Spleen (tissue), 13 donors: ENCODE measurements at places on chromosomes 6 and 20. TPM values are rescaled to one million over a fixed set of nuclear protein-coding genes. Genes with fewer than 3 reads are reported as not detected.

DNA sequence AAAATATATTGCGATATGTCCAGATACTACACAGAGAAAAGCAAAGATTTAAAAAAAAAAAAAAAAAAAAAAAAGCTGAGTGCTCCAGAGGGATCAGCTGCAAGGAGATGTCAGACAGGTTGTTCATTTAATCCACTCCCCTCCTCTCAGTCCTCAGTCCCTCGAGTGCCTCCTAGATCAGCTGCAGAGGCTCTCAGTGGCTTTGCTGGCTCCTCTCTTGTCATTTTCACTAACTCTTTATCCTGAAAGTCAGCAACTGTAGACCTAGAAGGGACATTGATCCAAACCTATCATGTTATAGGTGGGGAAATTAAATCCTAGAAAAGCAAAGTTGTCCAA is 61.6 kb downstream of the KIAA0319 start:
- peaks cover 5% of the 10 kb centered on the region for H3K4me1 ChIP-seq
- H3K27ac ChIP-seq: no peak overlapping the region
- no peak overlapping the region for H3K4me3 ChIP-seq
- H3K36me3 ChIP-seq: no peaks in the 10 kb centered on the region
- no peaks in the 10 kb centered on the region for H3K27me3 ChIP-seq

DNA sequence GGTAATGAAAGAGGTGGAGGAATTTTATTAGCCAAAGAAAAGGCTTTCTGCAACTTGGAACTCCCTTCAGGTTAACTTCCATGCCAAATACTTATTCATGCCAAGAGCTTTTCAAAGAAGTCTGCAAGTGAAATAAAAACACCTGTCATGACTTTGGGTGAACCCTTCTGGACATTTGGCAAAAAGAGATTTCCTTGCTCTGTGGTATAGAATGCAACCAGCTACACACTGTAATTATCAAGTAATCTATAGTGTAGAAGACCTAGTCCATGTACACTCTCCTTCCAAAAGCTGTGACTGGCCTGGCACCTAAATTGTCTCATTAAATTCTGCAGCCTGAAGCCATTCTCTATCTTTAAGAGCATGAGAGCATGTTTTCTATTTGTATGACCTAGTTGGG is 232.3 kb downstream of the COL12A1 start:
- no peaks in the 10 kb centered on the region for H3K36me3 ChIP-seq
- DNase-seq: no peak
- no peak overlapping the region for H3K27ac ChIP-seq

DNA sequence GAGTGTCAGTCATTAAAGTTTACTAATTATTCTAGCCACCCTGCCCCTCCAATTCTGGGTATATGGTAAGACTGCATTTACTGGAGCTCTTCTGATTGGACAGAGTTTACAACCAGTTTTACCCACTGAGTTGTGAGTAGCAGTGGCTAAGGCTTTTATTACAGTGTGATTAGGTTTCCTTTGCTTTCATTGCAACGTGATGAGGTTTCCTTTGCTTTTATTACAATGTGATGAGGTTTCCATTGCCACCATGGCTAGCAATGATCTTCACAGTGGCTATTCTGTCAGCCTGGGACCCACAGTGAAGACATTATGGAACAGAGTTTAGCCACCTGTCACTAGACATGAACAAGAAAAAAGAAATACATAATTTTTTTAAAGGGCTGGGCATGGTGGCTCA is 710.2 kb upstream of the FLRT3 start:
- no peak for DNase-seq
- H3K27ac ChIP-seq: no peak overlapping the region
- no peaks in the 10 kb centered on the region for H3K27me3 ChIP-seq
- H3K4me1 ChIP-seq: no peaks in the 10 kb centered on the region
- H3K36me3 ChIP-seq: no peaks in the 10 kb centered on the region
- no peak overlapping the region for H3K4me3 ChIP-seq

DNA sequence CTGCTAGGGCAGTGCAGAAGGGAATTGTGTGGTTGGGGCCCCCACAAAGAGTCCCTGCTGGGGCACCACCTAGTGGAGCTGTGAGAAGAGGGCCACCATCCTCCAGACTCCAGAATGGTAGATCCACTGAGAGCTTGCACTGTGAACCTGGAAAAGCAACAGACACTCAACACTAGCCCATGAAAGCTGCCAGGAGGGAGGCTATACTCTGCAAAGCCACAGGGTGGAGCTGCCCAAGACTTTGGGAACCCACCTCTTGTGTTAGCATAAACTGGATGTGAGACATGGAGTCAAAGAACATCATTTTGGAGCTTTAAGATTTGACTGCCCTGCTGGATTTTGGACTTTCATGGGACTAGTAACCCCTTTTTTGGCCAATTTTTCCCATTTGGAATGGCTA is 328.4 kb upstream of the KHDRBS2 start:
- H3K4me3 ChIP-seq: no peak overlapping the region
- DNase-seq: no peak
- H3K27me3 ChIP-seq: no peaks in the 10 kb centered on the region
- H3K4me1 ChIP-seq: no peaks in the 10 kb centered on the region

VSX1 gene
- not detected for total RNA-seq

GRCh38 chr20:24493661-24494459 is 24.4 kb downstream of the SYNDIG1 start:
- DNase-seq: peak; percentile 62
- H3K27me3 ChIP-seq: no peaks in the 10 kb centered on the region
- no peaks in the 10 kb centered on the region for H3K36me3 ChIP-seq
- H3K27ac ChIP-seq: no peak overlapping the region

DUSP22 gene
- total RNA-seq: 75.5 TPM

DNAH8 gene
- 4.8 TPM for total RNA-seq

- H3K4me1 ChIP-seq: peaks cover 73% of the 10 kb centered on the region
- H3K4me3 ChIP-seq: no peak overlapping the region
- H3K27me3 ChIP-seq: no peaks in the 10 kb centered on the region
- H3K27ac ChIP-seq: no peak overlapping the region
- H3K36me3 ChIP-seq: peaks cover 25% of the 10 kb centered on the region
Observed at GRCh38 chr6:36201612-36202011, 5.1 kb downstream of the BRPF3 start.

GRCh38 chr20:62647521-62648317 is 5.4 kb downstream of the SLCO4A1 start:
- peak overlapping the region; percentile 54 for H3K27ac ChIP-seq
- no peak for DNase-seq
- H3K4me1 ChIP-seq: peaks cover 99% of the 10 kb centered on the region

GRCh38 chr6:72466971-72467566 is 154.8 kb upstream of the KCNQ5 start:
- no peaks in the 10 kb centered on the region for H3K27me3 ChIP-seq
- H3K4me1 ChIP-seq: no peaks in the 10 kb centered on the region
- DNase-seq: no peak
- H3K4me3 ChIP-seq: no peak overlapping the region
- H3K27ac ChIP-seq: no peak overlapping the region

DNA sequence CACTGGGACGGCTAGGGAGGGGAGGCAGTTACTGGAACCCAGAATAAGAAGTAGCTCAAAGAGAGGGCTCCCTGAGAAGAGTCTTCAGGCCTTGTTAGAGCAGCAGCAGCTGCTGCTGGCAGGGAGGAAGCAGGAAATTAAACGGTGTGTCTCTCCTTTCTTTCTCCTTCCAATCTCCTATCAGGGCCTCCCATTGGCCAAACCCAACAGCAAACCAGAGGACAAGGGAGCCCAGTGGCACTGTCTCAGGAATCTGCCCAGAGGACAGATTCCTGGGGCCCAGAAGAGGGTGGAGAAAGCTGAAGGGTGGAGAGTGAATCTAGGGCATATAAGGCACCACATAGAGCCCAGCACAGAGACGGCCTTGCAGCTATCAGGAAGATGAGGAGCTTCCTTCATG is 10.2 kb downstream of the BTN3A1 start:
- H3K4me3 ChIP-seq: no peak overlapping the region
- H3K4me1 ChIP-seq: peaks cover 29% of the 10 kb centered on the region
- H3K27ac ChIP-seq: peak overlapping the region; percentile 47
- peaks cover 71% of the 10 kb centered on the region for H3K36me3 ChIP-seq
- DNase-seq: no peak

MDFI gene
- total RNA-seq: not detected

HLA-C gene
- total RNA-seq: 1,596 TPM

RAD21L1 gene
- total RNA-seq: not detected

DNA sequence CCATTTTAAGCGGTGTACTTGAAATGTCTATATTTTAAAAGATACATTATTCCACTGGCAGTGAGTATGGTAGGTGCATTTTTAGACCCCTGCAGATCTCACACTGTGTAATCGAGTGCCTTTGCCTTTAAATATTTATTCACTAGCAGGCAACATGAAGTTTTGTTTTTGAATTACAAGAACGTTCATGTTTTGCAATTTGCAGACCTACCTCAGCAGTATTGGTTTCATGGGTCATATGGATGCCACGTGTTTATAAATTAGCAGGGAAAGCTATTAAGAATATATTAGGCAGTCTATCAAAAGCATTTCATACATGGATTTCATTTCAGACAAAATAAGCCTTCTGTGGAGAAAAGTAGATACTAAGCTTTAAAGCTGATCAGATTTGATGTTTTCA is 7.2 kb downstream of the MAP3K4 start:
- no peak overlapping the region for H3K4me3 ChIP-seq
- peaks cover 14% of the 10 kb centered on the region for H3K4me1 ChIP-seq
- H3K27me3 ChIP-seq: no peaks in the 10 kb centered on the region

- H3K4me1 ChIP-seq: no peaks in the 10 kb centered on the region
- H3K27me3 ChIP-seq: no peaks in the 10 kb centered on the region
- H3K4me3 ChIP-seq: no peak overlapping the region
- no peaks in the 10 kb centered on the region for H3K36me3 ChIP-seq
- H3K27ac ChIP-seq: no peak overlapping the region
- DNase-seq: no peak
Observed at GRCh38 chr6:47736083-47736700, 37.8 kb downstream of the ADGRF4 start.

GRCh38 chr20:10077081-10077471 is 42.3 kb downstream of the ANKEF1 start:
- H3K4me3 ChIP-seq: no peak overlapping the region
- no peaks in the 10 kb centered on the region for H3K4me1 ChIP-seq
- no peak overlapping the region for H3K27ac ChIP-seq
- no peaks in the 10 kb centered on the region for H3K27me3 ChIP-seq

DNA sequence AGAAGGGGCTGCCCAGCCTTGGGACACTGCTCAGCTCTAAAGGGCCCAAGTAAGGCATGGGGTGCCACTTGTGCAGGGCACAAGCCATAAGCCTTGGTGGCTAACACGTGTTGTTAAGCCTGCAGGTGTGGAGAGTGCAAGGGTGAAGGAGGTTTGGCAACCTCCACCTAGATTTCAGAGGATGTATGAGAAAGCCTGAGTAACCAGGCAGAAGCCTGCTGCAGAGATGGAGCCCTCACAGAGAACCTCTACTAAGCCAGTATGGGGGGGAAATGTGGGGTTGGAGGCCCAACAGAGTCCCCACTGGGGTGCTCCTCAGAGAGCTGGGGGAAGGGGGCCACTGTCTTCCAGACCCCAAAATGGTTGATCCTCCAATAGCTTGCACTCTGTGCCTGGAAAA is 32.6 kb downstream of the SERINC1 start:
- H3K4me3 ChIP-seq: no peak overlapping the region
- DNase-seq: no peak
- H3K27me3 ChIP-seq: no peaks in the 10 kb centered on the region
